Stimulated activated CD4-positive, alpha-beta T cell treated with anti-CD3 and anti-CD28 coated beads, Interleukin-4, amount 100 ng/mL, for 4 hours (primary cell): ENCODE measurements at places on chromosomes 2 and 18.

DNA sequence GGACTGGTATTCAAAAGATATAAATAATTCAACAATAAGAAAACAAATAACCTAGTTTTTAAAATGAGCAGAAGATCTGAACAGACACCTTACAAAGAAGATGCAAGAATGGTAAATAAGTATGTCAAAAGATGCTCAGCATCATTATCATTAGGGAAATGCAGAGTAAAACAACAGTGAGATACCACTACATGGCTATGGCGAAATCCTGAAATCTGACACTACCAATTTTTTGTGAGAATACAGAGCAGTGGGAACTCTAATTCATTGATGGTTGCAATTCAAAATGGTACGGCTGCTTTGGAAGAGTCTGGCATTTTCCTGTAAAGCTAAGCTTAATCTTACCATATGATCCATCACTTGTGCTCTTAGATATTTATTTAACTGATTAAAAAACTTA, 151.8 kb downstream of the UBR3 start:
- no peak for DNase-seq

GRCh38 chr2:187614756-187615155, 60.5 kb upstream of the TFPI start:
- no peak for DNase-seq

- no peak for DNase-seq
Measured at GRCh38 chr2:74576863-74577229, 22.3 kb downstream of the DOK1 start.

DNA sequence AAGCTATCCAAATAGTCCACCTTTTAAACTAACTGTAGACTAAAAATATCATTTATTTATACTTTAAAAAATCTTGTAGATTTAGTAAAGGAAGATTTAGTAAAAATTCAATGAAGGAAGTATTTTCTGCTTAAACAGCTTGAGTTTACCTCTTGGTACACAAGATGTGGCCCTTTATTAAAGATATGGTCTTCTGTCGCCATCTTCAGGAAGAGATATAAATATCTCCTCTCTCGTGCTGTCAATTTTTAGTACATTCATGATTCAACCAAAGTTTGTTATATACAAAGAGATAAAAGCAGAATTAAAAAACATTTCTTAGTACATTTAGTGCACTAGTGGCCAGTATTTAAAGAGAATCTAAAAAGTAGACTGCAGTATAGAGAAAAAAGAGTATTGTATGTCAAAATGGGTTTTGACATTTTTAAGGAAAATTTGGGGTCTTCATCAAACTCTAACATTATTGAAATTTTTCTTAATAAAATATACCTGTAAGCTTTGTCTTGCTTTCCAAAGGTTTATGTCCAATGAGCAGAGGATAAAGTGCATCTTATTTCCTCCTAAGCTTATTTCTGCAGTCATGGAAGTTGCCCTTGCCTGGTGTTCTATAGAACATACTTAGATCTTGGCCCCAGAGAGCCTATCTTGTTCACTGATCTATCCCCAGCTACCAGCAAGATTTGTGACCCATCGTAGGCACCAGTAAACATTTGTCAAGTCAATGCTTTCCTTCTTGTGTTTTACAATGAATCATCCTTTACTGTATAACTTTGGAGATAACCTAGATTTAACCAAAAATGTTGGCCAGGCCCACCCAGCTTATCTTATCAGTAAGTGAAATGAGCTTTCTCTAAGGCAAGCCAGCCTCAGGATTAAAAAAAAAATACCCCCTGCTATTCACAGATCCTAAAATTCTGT, 18.5 kb upstream of the EML6 start:
- DNase-seq: no peak

- DNase-seq: no peak
Measured at GRCh38 chr18:50398947-50399346, 24.1 kb downstream of the SKA1 start.

- DNase-seq: no peak
Measured at GRCh38 chr2:174780856-174781255, 16.6 kb upstream of the CHRNA1 start.

DNA sequence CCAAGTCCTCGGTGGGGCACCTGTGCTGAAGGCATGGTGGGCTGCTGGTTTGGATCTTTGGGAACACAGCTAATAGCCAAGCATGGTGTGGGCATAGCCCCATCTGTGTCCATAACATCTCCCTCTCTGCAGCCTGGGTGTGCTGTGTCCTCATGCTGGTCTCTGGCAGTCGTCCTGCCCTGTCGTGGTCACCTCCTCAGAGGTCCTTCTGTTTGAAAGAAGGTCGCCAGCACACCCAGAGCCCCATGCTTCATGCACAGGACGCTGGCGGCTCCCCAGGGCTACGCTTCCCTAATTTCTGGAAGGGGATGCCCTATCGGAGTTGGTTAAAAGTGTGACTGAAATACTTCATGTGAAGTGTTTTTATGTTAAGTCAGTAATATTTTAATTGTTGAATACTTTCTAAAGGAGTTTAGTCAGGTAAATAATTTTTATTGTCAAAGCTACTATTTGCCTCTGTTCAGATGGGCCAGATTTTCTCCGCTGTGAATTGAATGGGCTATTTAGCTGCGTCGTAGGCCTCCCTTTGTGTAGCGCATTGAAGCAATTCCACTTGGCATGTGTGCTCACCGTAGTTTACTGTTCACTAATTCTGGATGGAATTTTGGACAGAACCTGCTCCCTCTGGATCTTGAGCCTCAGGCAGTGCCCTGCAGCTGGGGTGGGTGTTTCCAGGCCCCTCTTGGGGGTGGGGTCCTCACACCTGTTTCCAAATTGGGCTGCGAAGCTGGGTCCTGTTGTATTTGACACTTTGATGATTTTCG, 81.9 kb downstream of the WDSUB1 start:
- DNase-seq: no peak

DNA sequence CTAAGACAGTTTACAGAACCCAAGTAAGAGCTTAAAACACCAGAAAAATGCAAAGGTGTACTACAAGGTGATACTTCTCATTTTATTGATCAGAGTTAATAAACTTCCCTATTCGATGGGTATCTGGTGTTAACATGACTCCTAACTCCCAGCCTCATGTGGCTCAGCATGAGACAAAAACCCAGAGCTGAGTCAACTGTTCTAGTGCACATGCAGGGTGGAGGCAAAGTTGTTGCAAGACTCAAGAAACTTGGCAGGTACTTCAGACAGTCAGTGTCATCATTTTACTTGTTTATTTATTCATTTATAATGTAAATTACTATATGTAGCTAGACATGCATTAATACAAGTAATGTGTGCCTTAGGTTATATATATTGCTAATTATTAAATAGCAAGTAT, 216.6 kb upstream of the DSEL start:
- DNase-seq: no peak

- no peak for DNase-seq
Measured at GRCh38 chr18:32056613-32057358, 34.9 kb upstream of the RNF138 start.

GRCh38 chr2:69163109-69163508, 150.1 kb downstream of the ANTXR1 start:
- no peak for DNase-seq

GRCh38 chr2:145076085-145076484, 556.2 kb upstream of the ZEB2 start:
- DNase-seq: no peak

GRCh38 chr2:172561270-172561669, 5.4 kb downstream of the PDK1 start:
- no peak for DNase-seq

DNA sequence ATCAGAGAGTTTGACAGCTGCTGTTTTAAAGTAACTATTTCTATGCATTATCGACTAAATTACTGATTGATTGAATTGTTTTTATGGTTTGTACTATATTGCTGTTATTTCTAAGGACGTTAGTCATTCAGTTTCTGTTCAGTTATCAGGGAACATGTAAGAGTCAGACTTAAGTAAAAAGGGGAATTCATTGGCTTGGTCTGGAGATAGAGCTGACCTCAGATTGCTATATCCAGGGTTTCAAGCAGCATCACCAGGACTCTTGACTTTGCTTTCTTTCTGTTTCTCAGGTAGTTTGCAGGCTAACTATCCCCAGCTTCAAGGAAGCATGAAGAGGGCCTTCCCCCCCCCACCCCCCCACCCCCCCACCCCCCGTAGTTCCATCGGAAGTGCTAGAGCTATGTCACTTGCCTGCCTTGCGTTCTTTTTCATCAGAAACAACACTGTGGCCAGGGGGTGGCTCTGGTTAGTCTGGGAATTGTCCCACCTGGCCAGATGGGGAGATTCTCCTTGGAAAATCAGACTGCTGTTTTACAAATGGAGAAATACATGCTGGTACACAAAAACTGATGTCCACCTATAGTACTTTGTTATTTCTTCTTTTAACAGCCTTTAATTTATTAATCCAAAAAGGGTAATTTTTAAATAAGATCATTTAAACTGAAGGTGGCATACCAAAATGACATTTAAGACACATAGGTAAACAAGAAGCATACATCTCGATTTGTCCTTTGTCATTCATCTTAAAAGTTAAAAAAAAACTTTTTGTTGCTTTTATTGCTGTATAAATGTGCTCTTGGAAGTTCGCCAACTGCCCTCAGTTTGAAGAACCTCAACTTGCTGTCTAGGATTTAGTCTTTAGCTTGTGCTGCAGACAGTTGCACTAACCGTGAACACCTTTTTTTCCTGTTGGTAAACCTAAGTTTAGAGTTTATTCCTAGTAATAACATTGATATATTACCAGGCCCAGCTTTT, 9.4 kb downstream of the SMAD4 start:
- no peak for DNase-seq

GRCh38 chr18:21904856-21905255, 164.3 kb downstream of the MIB1 start:
- no peak for DNase-seq

GRCh38 chr2:62091471-62091870, 104.4 kb upstream of the B3GNT2 start:
- DNase-seq: no peak

DNA sequence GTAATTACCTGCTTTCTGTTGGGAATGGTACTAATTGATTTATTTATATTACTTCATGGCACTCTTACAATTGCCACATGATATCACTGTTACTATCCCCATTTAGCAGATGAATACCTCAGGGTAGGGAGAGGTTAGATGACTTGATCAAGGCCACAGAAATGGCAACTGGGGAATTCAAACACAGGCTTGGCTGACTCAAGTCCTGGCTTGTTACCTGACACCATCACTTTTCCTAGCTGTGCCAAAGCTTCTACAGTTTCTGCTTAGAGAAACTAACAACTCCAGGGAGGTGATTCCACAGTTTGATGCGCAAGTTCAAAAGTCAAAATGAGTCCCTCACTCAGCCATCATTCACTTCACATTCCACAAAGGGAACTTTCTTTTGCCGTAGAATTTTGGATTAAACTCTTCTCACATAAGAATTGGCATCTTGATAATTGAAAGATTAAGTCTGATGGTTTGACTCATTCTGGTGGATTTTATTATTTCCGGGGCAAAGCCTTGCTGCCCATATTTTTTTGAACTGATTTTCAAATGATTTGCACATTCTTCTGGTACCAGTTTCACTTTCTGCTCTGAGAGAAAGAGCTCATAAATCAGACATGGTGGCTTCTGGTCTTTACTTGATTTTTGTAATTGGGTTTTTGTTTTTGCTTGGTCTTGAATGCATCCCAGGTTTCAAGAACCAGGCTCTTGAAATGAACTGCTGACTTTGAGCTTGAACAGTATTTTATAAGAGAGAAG, 656.8 kb downstream of the BCL11A start:
- DNase-seq: no peak
